ENCODE measurements at places on chromosomes 2 and 18.

- no peak for DNase-seq
Observed at GRCh38 chr2:224369028-224369632, 32.8 kb downstream of the FAM124B start.

DNA sequence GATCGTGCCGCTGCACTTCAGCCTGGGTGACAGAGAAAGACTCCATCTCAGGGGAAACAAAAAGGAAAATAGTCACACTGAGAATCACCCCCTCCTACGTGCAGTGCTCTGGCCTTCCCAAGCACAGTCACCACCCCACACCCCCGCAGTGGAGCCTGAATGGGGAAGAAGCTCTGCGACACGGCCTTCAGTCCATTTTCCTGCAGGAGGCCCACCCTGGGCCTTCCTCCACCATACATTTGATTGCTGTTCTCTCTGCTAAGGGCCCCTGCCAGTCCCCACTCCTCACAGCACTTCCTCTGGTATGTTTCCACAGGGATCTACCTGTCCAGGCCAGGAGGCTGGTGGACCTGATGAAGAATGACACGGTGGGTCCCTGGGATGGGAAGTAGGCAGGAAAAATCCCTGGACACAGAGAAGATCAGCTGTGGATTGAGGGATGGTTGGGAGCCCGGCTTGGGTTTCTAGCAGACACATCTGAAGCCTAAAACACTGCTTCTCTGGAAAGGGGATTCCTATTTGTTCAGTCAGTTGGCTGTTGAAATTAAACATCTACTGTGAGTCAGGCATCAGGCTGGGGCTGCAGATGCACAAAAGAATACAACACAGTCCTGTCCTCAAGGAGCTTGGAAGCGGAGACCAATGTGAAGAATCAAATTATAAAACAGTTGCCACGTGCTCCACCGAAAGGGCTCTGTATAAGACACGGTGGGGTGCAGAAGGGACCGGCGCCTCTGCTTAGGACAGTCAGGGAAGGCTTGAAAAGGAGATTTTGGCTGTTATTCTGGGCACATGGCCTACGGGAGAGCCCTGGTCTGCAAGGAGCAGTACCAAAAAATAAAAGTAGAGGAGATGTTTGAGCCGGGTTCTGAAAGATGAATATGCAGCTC, 82.2 kb downstream of the PLB1 start:
- DNase-seq = no peak

GRCh38 chr2:83899271-83899670, 559.8 kb downstream of the SUCLG1 start:
- no peak for DNase-seq

DNA sequence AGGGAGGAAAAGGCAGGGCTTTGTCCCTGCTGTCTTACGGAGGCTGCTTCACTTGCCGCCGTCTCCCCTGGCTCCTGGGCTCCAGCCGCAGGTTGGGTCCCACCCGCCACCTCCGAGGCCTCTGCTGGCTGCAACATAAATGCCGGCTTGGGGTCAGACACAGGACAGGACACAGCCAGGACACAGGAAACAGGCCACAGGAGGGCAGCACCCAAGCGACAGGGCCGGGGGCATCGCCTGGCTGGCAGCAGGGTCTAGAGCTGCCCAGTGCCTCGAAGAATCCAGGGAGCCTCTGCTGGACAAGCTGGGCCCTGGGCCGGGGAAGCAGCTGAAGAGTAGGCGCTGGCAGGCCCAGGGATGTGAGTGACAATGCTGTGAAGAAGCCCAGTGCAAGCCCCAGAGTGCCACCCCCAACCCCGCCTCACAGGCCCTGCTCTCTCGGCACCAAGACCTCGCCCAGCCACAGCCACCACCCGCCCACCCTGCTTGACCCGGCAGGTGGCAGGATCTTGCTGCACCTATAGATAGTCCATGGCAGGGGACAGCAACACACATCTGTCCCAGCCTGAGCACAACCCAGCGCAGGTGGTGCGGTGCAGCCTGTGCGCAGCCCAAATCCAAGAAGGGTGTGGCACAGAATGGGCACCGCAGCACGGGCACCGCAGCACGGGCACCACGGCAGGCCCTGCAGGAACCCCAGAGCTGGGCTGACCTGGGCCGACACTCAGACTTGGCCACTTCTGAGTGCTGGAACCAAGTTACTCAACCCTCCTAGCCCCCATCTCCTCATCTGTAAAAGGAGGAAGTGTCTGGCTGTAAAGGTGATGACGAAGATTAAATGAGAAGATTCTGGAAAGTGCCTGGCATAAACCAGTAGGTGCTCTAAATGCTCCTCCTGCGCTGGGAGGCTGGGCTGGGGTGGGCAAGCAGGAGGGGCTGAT, 55.6 kb downstream of the BIN1 start:
- DNase-seq = no peak

DNA sequence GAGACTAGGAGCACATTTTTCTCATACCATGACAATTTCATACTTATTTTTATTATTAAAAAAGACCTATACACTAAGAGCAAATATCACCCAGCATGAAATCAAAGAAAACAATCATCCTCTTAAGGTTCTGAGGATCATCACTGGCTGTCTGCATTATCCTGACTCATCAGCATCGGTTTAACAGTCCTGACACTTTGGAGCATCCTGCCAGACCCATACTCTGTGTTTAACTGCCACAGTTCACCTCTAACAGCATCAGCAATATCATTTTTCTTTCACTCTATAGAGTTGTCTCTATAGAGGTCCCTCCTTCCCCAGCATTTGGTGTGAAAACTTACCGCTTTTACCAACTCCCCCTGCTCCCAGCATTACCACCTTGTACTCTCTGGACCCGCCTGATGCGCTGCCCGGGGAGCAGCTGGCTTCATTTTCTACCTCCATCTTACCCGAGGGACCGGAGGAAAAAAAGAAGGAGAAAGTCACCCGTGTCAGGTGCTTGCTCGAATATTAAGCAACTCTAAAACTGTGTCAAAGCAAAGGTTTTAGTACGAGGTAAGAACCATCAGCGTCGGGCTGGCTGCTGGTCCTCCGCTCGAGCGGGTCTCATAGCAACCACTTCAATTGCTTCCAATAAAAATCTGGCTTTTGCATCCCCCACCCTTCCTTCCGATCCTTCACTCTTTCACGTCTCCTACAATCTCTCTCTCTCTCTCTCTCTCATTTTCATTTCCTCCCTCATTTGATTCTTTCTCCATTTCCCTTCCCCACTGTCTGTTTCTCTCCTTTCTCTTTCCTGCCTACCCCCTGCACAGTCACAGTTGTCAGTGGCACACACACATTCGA, at the start of gene RIT2:
TSS of gene RIT2 (minus strand) at position 610 of the 846 bp plus-strand sequence.
- no peak for DNase-seq

DNA sequence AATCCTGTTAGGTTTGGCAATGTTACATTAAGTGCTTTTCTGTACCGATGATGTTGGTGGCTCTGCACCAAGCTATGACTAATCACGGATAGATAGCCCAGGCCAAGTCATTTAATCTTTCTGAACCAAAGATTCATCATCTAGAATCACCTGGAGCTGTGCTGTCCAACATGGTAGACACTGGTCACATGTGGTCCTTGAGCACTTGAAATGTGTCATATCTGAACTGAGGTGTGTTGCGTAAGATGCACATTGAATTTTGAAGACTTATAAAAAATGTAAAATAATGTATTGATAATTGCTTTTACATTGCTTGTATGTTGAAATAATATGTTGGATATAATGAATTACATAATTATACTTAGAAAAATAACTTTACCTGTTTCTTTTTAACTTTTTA, 39.8 kb upstream of the NXPH2 start:
- no peak for DNase-seq

- DNase-seq = no peak
Observed at GRCh38 chr2:19219060-19219459, 139.4 kb downstream of the OSR1 start.

DNA sequence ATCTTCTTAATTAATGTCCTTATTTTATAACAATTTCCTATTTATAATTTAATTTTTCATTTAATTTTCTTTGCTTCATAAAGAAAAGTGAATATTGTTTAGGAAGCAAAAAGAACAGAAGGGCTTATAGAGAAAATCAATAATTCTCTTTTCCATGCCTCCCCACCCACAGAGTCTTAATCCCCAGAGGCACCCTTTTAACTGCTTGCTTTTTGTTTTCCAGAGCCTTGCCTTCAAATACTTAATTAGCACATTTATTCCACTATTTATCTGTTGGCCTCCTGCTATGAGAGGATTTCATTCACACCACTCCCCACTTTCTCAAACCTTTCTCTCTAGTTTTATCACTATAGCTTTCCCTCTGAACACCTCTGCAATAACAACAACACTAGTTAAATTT, 373.6 kb downstream of the MBD2 start:
- DNase-seq = no peak

- DNase-seq = no peak
Observed at GRCh38 chr18:54327818-54328217, 29.8 kb downstream of the STARD6 start.

GRCh38 chr2:74249406-74250122, 51.1 kb downstream of the MTHFD2 start:
- DNase-seq = no peak

- no peak for DNase-seq
Observed at GRCh38 chr2:134225841-134226240, 28.0 kb upstream of the MGAT5 start.

DNA sequence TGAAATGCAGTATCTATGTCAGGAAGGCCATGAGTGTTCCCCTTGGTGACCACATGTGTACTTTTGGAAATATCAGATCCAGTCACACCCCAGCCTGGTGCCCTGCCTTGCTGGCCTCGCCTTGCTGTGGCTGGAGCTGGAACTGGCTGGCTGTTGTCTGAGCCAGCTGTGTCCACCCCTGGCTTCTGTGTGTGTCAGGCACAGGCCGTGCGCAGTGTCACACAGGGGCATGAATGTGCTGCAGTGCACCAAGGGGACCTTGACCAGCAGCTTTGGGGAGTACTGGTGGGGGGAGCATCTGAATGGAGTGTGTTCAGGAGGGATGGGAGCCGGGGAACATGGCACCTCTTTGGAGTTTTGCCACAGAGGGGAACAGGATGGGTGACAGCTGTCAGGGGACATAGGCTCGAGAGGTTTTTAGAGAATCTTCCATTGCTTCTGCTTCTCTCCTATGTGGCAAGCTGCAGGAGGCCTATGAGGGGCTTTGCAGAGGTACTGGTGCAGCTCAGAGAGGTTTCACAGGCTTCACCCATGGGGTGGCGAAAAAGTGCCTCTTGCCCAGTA, 44.7 kb upstream of the FAHD2A start:
- DNase-seq = no peak

- no peak for DNase-seq
Observed at GRCh38 chr2:225108805-225109204, 66.5 kb upstream of the DOCK10 start.

GRCh38 chr2:77418537-77418936, 103.6 kb downstream of the LRRTM4 start:
- no peak for DNase-seq

GRCh38 chr2:160242893-160243564, 43.0 kb upstream of the ITGB6 start:
- DNase-seq = no peak

- DNase-seq = no peak
Observed at GRCh38 chr18:75282746-75283145, 72.1 kb downstream of the TSHZ1 start.

- no peak for DNase-seq
Observed at GRCh38 chr2:167992278-167992677, 255.1 kb downstream of the STK39 start.

DNA sequence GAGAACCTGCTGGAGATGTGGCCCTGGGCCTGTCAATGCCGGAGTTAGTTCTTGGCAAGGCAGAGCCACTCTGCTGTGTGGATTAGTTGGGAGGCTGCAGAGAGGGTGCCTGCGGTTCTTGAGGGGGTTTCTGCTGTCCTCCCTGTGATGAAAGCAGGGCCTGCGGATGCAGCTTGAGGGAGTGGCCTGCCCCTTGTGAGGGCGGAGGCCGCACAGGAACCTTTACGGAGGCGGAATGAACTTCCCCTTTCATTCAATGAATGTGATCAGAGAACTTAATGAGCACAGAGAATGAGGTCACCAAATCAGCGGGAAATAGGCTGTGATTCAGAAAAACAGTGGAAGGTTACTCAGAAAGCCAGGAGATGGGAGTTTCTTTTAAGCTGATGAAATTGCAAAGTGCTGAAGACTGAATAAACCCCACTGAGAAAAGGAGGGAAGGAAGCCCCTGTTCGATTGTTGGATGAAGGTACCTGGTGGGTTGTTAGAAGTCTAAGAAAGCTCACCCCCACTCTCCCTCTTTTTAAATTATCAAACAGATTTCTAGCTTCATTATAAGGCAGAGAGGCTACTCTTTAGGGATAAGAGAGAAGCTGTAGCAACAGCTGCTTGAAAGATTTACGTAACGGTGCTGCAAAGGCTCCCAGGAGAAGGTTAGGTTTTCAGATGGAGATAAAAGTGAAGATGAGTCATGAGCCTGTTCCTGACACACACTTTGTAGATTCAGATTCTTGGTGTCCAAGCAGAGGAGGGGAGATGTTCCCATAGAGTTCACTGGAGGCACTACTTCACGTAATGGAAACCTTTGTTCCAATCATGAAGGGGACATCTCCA, 47.4 kb downstream of the VWA3B start:
- no peak for DNase-seq

DNA sequence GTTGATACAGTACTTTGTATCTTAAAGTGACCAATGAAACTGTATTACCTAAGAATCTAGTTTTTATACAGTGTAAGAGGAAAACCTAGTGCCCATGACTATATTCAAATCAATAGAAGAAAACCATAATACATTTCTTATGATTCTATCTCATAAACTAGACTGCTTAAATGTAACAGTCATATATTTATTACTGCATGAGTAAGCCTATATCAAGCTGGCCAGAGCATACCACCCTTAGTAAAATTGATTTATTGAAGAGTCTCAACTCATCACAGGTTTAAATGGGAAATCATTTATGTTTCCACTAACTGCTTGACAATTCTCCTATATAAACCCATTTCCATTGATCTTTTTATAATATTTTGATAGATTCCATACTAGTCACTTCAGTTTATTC, 1059.2 kb upstream of the LRRTM1 start:
- no peak for DNase-seq

DNA sequence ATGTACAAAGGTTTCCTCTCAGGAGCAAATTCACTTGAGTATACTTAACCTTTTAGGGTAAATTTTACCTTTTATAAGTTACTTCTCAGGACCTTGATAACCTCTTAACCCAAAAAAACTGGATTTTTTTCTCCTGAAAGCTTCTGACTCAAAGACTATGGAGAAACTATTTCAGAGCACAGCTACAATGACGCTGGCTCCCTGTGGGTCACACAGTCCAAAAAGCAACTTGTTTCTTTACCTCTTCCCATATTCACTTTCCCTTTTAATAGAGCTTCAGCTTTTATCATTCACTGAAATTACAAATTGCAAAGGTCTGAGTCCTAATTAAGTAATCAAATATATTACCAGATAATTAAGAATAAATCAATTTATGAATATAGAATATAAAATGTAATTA, 32.4 kb downstream of the GTF3C3 start:
- no peak for DNase-seq

GRCh38 chr2:28340312-28341202, 52.1 kb upstream of the FOSL2 start:
- no peak for DNase-seq

- no peak for DNase-seq
Observed at GRCh38 chr18:50249576-50249975, 16.7 kb downstream of the CFAP53 start.
